DMS79 (cell line): ENCODE measurements at places on chromosomes 13 and 19.

DNA sequence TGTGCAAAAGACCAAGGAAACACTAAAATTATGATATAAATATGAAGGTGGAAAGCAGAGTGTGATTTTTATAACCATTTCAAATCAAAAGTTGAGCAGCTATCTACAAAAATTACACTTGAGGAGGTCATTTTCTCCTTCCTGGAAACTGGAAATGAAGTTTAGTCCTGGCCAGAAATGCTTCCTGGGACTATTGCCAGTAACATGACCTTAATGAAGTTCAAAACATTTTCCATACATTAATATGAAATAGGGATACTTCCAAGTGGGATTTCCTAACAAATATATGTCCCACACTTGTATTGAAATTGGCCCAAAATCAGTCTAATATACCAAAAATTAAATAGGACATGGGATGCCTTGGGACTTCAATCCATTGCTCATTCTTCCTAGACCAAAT, 1556.8 kb upstream of the MIR17HG start:
- DNase-seq = no peak

DNA sequence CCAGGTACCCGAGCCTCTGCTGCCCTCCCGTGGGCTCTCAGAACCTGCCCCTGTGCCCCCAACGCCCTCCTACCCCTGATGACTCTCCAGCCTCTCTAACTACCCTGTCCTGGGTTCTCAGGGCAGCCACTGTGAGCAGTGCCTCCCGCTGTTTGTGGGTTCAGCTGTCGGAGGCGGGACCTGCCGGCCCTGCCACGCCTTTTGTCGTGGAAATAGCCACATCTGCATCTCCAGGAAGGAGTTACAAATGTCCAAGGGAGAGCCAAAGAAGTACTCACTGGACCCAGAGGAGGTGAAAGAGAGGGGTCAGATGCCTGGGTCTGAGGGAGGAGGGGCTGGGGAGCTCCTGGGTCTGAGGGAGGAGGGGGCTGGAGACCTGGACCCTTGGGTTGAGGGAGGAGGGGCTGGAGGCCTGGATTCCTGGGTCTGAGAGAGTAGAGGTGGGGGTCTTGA, 20.0 kb downstream of the CNFN start:
- DNase-seq = no peak

GRCh38 chr19:41112728-41113290, 1.4 kb upstream of the CYP2F1 start:
- DNase-seq = no peak

GRCh38 chr13:114313061-114313860, 1.0 kb upstream of the CHAMP1 start:
- no peak for DNase-seq

DNA sequence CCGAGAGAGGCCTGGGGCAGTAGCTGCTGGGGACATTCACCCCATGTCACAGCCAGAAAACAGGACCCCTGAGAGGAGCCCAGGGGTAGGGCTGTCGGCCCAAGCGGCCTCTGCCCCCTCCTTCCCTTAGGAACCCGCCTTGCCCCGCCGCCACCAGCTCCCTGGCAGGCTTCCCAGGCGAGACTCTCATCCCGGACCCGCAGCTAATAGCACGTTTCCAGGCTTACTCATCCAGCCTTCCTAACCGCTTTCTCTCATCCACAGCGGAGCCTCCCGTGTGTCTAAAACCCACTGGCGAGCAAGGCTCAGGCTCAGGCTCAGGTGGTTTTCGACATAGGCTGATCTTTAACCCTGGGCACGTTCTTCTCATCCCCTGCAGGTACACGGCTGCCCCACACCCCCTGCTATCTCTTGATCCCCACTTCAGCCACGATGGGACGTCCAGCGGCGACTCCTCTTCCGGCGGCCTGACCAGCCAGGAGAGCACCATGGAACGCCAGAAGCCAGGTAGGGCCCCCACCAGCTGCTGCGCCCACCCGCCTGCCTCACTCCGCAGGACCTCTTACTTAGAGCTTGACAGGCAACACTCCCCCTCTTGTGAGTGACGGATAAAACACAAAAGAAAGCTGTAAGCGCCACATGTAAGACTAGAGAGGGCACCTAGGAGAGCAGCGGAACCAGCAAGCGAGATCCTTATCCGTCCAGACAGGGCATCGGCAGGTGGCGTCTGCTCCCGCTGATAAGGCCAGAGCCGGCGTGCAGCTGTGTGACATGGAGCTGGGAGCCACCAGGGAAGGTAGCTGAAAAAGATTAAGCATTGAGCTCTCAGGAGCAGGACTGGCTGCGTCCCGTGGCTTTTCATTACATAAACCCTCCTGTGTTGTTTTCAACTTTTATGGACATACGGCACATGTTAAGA, 71.3 kb downstream of the DPF1 start:
- DNase-seq = no peak

- no peak for DNase-seq
Measured at GRCh38 chr13:51912091-51912490, 50.3 kb downstream of the CCDC70 start.

- DNase-seq = no peak
Measured at GRCh38 chr19:57079656-57080055, 40.1 kb upstream of the USP29 start.

- no peak for DNase-seq
Measured at GRCh38 chr13:50401049-50401505, 385.8 kb downstream of the KCNRG start.

GRCh38 chr13:75391432-75392100, 90.4 kb downstream of the TBC1D4 start:
- DNase-seq = no peak

GRCh38 chr19:42189133-42189532, 28.3 kb downstream of the DEDD2 start:
- DNase-seq = no peak

DNA sequence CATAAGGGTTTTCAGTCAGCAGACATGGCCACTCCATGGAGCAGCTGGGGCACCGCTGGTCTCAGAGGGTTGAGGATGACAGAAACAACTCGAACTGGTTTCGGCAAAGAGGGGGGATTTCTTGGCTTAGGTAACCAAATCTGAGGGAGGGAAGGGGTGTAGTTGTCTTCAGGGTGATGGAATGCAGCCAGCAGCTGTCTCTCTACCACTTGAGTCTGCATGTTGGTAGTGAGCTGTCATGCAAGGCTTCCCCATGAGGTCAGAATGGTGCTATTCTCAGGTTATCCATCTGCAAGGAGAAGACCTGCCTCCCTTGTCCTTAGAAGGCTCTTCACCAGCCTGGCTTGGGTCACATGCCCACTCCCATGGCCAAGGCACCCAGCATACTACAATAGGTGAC, 55.6 kb upstream of the PEG3 start:
- DNase-seq = no peak

DNA sequence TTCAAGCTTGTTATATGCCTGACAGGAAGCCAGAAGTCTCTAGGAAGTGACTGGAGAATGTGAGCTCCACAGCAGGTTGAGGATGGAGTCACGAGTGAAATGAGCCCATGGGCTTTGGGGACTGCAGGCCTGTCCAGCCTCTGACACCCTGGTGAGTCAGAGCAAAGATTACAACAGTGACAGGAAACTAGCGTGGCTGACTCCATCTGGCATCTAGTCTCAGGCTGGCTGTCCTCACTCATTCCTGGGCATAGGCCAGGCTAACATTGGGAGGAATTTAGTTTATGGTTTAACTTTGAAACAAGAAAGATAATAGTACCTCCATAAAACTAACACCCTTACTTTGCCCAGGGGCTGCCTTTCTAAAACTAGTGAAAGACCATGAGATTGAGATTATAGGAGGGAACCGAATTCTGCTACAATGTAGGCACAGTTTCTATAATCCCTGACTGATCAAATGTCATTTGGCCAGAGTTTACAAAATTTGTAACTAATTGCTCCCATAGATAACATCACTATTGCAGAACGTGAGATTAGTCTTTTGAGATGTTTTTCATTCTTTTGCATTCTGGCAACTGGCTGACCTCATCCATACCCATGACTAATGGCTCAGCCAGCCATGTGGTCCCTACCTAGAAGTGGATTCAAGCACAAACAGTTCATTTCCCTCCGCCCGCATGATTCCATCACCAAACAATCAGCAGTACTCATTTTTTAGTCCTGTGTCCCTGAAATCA, 28.4 kb downstream of the PSG1 start:
- DNase-seq = no peak

DNA sequence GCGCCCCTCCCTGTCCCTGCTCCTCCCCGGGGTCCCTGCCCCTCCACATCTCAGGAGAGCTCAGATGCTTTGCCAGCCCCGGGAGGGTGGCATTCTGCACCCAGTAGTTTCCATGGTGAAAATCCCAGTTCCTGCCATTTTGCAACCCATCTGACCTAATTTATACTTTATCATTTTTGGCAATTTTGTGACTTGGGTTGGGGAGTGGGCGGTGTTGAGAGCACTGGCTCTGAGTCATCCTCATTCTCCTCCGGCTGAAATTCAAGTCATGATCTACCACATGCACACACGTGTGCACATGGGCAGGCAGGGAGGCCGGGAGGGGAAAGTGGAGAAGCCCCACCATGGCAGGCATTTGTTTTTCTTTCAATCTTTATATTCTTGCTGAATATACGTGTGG, 208.6 kb downstream of the URI1 start:
- DNase-seq = no peak

- DNase-seq = no peak
Measured at GRCh38 chr13:113404366-113404722, 40.4 kb upstream of the GRTP1 start.

GRCh38 chr13:21235174-21235573, 58.7 kb downstream of the MRPL57 start:
- DNase-seq = peak; percentile 55

DNA sequence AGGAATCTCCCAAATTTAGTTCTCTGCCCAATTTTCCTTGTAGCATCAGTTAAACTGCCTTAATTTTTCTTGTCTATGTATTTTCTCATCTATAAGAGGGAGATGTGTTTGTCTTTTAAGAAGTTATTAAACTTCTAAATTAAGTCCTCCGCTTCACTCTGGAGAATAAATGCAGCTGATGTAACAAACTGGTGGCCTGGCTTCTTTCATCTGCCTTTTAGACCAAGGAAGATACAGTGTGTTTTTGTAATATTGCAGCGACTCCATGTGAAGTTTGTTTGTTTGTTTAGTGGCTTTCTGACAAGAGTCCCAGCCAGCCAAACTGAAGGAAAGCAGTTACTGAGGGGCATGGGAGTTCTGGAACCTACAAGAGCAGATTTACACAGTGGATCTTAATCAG, 56.4 kb downstream of the KLF12 start:
- DNase-seq = no peak

DNA sequence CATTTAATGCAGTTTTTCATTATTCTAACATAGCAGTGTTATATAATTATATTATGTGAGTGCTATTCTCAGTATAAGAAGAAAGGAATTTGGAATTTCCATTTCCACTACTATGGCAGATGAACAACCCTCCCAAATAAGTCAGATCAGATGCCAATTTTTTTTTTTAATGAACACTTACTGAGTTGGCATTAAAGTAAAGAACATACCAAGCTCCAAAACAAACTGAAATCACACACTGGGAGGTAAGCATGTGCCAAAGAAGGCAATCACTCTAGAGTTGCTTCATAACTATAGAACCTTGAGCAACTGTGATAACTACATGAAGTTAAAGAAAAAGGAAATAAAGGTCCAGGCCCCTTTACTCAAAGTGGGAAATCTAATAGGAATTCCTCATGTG, 90.3 kb downstream of the RNF17 start:
- DNase-seq = no peak

DNA sequence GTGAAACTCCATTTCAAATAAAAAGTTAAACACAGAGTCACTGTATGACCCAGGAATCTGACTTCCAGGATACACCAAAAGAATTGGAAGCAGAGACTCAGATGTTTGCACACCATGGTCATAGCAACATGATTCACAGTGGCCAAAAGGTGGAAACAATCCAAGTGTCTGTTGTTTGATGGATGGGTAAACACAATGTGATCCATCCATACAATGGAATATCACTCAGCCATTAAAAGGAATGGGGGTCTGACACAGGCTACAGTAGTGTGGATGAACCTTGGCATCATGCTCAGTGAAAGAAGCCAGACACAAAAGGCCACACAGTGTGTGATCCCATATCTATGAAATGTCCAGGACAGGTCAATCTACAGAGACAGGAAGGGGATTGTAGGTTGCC, 174.3 kb downstream of the PTPRS start:
- DNase-seq = no peak

- DNase-seq = no peak
Measured at GRCh38 chr13:110262508-110263291, 44.3 kb downstream of the COL4A1 start.

- DNase-seq = no peak
Measured at GRCh38 chr19:33876192-33876591, 79.5 kb downstream of the KCTD15 start.

- DNase-seq = no peak
Measured at GRCh38 chr13:84831666-84832657, 949.7 kb upstream of the SLITRK1 start.

- no peak for DNase-seq
Measured at GRCh38 chr19:4518345-4519171, at the start of gene PLIN4. TSS of gene PLIN4 (minus strand) at chr19:4518486. CDS start at chr19:4518272, 214 bp downstream.

DNA sequence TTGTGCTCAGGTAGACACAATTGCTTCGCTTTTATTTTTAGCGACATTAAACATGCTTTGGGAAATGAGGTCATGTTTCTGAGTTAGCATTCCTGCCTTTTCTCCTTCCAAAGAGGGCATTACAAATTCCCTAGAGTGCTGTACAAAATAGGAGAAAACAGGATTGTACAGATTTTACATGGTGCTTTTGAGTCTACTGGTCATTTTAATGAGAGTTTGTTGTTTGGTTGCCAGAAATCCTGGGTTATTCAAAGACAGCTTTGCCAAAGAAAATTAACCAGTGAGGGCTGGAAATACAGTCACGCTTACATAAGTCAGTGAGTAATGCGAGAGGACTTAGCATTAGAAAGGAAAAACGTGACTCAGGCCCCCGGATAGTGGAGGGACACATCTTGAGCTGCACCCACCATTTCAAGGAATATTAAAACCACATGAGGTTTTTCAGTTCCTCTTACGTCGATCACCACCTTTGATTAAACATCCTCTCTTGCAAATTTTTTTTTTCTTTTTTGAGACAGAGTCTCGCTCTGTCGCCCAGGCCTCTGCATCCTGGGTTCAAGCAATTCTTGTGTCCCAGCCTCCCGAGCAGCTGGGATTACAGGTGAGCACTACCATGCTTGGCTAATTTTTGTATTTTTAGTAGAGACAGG, 55.4 kb downstream of the SACS start:
- DNase-seq = no peak

GRCh38 chr13:53336441-53337160, 308.0 kb downstream of the OLFM4 start:
- DNase-seq = no peak

- no peak for DNase-seq
Measured at GRCh38 chr19:15050639-15051038, 1.4 kb downstream of the CASP14 start.
